Activated CD4-positive, alpha-beta T cell treated with anti-CD3 and anti-CD28 coated beads for 36 hours (primary cell): ENCODE measurements at places on chromosomes 1 and 21. TPM values are rescaled to one million over a fixed set of nuclear protein-coding genes. Genes with fewer than 3 reads are reported as not detected.

- DNase-seq: no peak
Measured at GRCh38 chr1:112983537-112984131, 27.6 kb upstream of the SLC16A1 start.

DNA sequence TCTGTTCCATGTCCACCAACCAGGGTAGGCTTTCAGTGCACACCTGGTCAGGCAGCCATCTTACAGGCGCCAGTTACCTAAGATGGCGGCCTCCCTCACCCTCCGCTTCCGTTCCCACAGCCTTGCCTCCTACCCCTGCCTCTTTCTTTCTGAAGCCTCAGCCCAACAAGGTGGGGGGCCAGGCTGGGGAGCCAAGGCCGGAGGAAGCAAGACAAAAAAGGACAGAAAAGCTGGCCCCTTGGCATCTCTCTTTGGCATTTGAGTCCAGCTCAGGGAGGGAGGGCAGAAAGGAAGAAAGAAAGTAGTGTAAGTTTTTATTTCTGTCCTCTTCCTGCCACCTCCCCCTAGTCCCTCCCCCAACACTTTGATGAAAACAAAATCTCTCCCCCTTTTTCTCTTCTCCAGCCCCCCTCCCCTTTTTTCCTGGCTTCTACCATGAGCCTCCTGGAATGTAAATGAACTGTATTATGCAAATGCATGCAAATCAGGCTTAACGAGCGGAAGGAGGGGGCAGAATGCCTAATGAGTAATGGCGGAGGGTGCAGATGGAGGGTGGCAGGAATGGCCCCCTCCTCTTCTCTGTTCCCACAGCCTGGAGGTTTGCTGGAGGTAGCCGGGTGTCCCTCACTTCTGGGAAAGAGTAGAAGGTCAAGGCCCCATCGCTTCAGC lies 43.8 kb downstream of the RHBG start:
- no peak for DNase-seq

- DNase-seq: no peak
Measured at GRCh38 chr1:73832276-73833181, 365.4 kb downstream of the LRRIQ3 start.

- no peak for DNase-seq
Measured at GRCh38 chr1:209134001-209134400, 449.5 kb upstream of the CAMK1G start.

DNA sequence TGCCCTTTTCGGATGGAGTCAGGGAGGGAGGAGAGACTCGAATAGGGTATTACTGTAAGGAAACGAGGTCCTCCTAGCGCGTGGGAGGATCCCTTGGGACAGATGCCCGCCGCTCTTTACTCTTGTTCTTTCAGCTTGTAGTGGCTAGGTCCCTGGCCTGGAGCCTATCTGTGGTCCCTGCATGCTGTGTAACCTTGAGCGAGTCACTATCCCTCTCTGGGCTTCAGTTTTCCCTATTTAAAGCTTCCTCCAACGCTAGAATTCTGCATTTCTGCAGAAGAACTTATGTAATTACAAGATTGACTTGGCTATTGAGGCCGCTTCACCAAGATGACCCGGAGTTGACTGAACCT lies 744 bp downstream of the MIER1 start:
- no peak for DNase-seq

DNA sequence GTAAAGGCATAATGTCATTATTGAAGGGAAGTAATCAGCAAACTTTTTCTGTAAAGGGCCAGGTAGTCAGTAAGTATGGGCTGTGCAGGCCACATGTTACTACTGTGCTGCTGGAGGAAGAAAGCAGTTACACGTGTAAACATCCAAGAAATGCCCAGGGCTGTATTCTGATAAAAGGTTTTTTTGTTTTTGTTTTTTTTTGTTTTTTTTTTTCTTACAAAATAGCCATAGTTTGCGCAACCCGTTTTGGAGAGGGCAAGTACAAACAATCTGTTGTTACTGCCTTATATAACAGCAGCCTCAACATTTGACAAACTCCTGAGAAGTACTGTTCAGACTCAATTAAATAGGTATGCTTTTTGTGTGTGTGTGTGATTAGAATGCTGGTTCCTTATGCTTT lies 26.7 kb upstream of the MTMR11 start:
- DNase-seq: no peak

LIPI gene
- total RNA-seq: not detected

DISP3 gene
- 0.55 TPM for total RNA-seq

PADI6 gene
- total RNA-seq: not detected

APCS gene
- total RNA-seq: not detected

SLC35F3 gene
- total RNA-seq: 1.8 TPM
